ENCODE measurements at places on chromosomes 4 and X. TPM values are rescaled to one million over a fixed set of nuclear protein-coding genes. Genes with fewer than 3 reads are reported as not detected.
A peak's percentile ranks its signal among the peaks of the same experiment; 100 is the strongest.

KCND1 gene
- total RNA-seq: 4.4 TPM

TSPAN5 gene
- total RNA-seq: 22.8 TPM

MGARP gene
- not detected for total RNA-seq

CXXC4 gene
- total RNA-seq: 2.5 TPM

GRCh38 chr4:27742816-27743215 lies 882.2 kb downstream of the STIM2 start:
- no peak overlapping the region for H3K4me3 ChIP-seq
- H3K4me1 ChIP-seq: no peaks in the 10 kb centered on the region
- H3K27me3 ChIP-seq: no peaks in the 10 kb centered on the region
- no peaks in the 10 kb centered on the region for H3K36me3 ChIP-seq
- no peak for DNase-seq
- no peak overlapping the region for H3K27ac ChIP-seq

DNA sequence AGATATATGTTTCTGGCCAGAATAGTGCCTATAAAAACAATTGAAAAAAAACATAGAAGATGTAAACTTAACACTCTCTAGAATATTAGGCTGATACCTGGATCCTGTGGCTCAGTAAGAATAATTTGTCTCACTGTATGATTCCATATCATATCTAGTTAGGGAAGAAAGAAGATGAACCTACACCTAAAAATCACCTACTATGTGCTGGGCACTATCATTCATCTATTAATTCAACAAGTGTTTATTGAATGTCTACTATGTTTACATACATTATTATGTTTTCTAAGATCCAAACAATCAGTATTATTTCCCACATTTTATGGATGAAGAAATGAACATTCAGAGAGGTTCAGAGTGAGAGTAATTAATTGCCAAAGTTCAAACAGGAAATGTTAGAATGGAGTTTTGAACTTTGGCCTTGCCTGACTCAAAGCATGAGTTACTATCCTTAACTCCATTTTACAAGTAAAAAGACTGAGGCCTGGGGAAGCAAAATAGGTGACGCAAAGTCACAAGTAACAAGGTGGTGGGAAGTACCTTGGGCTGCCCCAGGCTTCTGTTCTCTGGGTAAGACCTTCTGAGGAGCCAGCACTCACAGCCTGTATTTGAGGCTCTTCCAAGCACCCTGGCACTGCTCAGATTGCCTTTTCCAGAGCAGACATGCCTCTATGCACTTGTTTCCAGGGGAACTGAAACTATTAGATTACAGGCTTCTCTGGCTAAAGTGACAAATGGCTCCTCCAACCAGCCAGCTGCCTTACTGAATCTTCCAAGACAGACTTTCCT lies 111.1 kb upstream of the ACSL4 start:
- no peaks in the 10 kb centered on the region for H3K4me1 ChIP-seq
- H3K4me3 ChIP-seq: no peak overlapping the region
- no peak overlapping the region for H3K27ac ChIP-seq
- H3K36me3 ChIP-seq: no peaks in the 10 kb centered on the region
- H3K27me3 ChIP-seq: no peaks in the 10 kb centered on the region

DNA sequence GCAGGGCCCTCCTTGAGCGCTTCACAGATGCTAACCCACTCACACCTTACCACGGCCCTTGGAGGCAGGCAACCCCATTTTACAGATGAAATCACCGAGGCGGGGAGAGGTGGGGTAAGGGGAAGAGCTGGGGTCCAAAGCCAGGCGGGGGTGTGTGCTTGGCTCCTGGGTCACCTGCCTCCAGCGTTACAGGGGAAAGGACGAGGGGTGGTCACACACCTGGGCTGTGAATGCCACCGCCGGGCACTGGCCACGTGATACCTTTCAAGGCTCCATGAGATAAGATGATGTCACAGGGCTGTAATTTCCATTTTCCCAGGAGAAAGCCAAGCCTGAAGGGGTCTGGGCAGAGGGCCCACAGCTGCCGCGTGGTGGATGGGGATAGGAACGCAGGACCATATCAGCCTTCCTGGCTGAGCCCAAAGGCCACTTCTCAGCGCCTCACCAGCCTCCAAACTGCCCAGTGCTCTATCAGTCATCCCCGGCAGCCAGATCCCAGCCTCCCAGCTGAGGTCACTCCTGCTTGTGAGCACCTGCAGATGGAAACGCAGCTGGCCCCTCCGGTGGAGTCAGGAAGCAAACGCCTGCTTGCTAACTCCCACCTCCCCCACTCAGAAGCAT lies 62.4 kb upstream of the CRMP1 start:
- H3K36me3 ChIP-seq: no peaks in the 10 kb centered on the region
- no peak overlapping the region for H3K4me3 ChIP-seq
- H3K27me3 ChIP-seq: no peaks in the 10 kb centered on the region
- no peak overlapping the region for H3K27ac ChIP-seq
- H3K4me1 ChIP-seq: no peaks in the 10 kb centered on the region

DNA sequence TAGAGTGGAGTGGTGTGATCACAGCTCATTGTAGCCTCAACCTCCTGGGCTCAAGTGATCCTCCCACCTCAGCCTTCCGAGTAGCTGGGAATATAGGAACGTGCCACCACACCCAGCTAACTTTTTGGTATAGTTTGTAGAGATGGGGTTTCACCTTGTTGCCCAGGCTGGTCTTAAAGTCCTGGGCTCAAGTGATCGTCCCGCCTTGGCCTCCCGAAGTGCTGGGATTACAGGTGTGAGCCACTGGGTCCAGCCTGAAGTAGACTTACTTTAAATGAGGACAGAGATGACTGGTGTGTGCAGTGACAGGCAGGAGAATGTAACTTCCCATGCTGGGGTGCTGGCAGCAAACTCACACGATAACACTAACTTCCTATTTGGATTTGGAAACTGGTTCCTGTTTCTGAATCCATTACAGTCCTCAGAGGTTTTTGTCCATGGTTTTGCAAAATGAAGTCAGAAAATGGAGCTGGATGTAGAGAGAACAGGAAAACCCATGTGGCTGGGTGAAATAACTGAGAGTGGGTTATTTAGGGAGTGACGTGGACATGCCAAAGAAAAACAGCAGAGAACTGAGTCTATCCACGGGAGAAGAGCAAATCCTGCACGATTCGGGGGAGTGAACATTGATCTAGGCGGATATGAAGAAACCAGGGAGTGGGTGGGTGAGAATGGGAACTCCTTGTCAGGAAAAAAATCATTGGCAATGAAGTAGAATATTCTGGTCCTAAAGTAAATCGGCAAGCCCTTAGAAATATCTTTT lies 95.6 kb downstream of the GATB start:
- no peaks in the 10 kb centered on the region for H3K27me3 ChIP-seq
- no peak overlapping the region for H3K27ac ChIP-seq
- H3K4me1 ChIP-seq: no peaks in the 10 kb centered on the region
- H3K4me3 ChIP-seq: no peak overlapping the region
- H3K36me3 ChIP-seq: no peaks in the 10 kb centered on the region

GRCh38 chr4:169952236-169953002 lies 73.8 kb downstream of the MFAP3L start:
- peaks cover 8% of the 10 kb centered on the region for H3K4me1 ChIP-seq
- no peaks in the 10 kb centered on the region for H3K36me3 ChIP-seq
- H3K27ac ChIP-seq: no peak overlapping the region
- no peaks in the 10 kb centered on the region for H3K27me3 ChIP-seq

DNA sequence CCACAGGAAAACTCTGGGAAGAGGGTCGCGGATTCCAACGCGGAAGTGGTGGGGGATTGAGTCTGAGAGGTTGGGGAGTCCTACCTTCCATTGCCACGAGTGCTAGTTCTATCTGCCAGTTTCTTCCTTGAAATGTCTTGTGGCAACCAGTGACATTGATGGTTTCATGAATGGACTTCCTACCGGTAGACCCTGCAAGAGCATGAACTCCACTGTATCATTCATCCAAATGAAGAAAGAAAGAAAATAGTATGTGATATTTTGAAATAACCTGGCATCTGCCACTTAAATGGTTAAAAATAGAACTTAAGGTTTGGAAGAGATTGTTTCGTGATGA lies 1.1 kb upstream of the SLC10A7 start:
- H3K27me3 ChIP-seq: no peaks in the 10 kb centered on the region
- H3K36me3 ChIP-seq: peaks cover 4% of the 10 kb centered on the region
- peak overlapping the region; percentile 75 for H3K27ac ChIP-seq
- peak overlapping the region; percentile 71 for H3K4me3 ChIP-seq

- no peak for DNase-seq
- no peaks in the 10 kb centered on the region for H3K4me1 ChIP-seq
- H3K4me3 ChIP-seq: no peak overlapping the region
- peaks cover 88% of the 10 kb centered on the region for H3K36me3 ChIP-seq
- no peaks in the 10 kb centered on the region for H3K27me3 ChIP-seq
Observed at GRCh38 chr4:47873877-47874541, 36.1 kb upstream of the CORIN start.

GRCh38 chr4:111992351-111993168 lies 152.7 kb upstream of the FAM241A start:
- H3K27me3 ChIP-seq: no peaks in the 10 kb centered on the region
- H3K27ac ChIP-seq: no peak overlapping the region
- H3K36me3 ChIP-seq: no peaks in the 10 kb centered on the region
- H3K4me1 ChIP-seq: no peaks in the 10 kb centered on the region
- no peak overlapping the region for H3K4me3 ChIP-seq

Data from tibial nerve (tissue), 4 donors.